ENCODE measurements at places on chromosomes 11 and 22.

GRCh38 chr11:61885166-61885778 lies 6.1 kb downstream of the FADS3 start:
- no peak for DNase-seq

GRCh38 chr11:134453441-134453840 lies 41.4 kb upstream of the B3GAT1 start:
- no peak for DNase-seq

- no peak for DNase-seq
Observed at GRCh38 chr11:88188251-88188931, 13.1 kb upstream of the RAB38 start.

DNA sequence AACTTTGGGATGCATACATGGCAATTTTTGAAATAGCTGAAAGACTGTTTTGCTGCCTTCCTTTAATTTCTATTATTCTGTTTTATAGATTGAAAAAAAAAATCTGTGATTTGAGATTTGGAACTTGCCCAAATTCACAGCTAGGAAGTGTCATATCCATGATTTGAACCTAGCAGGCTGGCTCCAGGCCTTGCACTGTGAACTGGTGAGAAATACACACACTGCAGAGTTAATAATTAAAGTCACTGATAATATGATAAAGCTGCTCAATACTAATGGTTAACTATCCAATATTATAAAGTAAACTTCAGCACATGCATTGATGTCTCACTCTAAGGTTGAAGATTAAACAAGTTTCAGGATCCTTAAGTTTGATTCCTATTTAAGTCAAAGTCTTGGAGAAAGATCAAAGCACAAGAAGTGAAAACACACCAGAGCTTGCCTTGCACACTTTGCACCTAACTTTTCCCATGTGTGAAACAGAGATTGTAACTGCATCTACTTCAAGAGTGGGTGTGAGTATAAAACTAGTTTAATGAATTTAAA lies 150.6 kb upstream of the CCDC179 start:
- DNase-seq = peak; percentile 69

DNA sequence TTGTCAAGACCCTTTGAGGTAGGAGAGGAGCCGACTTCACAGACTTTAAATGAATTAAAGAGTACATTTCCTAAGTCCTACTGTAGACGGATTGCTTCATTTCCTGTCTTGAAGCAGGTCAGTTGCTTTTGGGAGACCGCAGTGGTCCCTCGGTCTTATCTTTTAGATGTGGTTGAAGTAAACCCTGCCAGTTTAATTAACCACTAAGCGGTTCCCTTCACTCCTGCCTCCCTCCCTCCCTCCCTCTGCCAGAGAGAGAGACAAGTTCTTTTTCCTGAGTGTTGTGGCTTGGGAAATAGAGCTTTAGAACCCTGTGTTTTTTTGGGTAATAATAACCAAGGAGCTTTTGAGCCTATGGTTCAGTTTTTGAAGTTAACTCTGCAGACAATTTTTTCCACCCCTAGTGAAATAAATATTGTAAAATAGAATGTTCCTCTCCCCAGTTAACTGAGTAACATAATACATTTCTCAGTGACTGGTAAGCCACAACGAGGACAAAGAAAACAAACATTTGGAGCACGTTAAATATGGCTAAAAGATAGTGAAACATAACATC lies 147.5 kb downstream of the LDLRAD3 start:
- no peak for DNase-seq

DNA sequence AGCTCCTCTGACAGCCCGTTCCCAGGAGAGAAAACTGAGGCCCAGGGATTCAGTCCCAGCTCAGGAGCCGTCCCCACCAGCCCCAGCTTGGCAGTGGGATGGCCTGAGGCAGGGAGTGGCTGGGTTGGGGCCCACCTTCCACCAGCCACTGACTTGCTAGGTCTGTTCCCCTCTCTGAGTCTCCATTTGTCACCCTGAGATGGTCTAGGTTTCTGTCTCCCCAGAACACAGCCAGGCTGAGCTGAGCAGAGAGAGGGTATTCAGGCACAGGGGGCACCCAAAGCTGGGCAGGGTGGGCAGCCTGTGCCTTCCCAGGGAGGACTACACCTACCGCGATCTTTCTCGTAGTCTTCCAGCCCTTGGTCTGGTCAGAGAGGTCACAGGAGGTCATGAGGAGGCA lies 95.7 kb downstream of the PDE2A start:
- no peak for DNase-seq

DNA sequence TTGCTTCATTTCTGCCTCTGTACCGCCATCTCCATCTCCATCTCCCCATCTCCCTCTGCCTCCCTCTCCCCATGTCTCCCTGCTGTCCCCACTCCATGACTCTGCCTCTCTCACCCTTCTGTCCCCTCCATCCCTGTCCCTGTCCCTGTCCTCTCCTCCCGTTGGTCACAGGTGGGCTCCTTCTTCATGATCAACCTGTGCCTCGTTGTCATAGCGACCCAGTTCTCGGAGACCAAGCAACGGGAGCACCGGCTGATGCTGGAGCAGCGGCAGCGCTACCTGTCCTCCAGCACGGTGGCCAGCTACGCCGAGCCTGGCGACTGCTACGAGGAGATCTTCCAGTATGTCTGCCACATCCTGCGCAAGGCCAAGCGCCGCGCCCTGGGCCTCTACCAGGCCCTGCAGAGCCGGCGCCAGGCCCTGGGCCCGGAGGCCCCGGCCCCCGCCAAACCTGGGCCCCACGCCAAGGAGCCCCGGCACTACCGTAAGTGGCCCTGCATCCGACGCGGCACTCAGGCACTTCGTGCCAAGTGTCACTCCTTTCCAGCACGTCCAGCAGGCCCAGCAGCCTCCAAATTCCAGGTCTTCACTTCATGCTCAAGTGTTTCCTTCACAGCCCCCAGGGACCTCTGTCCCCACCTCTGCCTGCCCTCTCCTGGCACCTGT lies 76.0 kb downstream of the CACNA1I start:
- no peak for DNase-seq

DNA sequence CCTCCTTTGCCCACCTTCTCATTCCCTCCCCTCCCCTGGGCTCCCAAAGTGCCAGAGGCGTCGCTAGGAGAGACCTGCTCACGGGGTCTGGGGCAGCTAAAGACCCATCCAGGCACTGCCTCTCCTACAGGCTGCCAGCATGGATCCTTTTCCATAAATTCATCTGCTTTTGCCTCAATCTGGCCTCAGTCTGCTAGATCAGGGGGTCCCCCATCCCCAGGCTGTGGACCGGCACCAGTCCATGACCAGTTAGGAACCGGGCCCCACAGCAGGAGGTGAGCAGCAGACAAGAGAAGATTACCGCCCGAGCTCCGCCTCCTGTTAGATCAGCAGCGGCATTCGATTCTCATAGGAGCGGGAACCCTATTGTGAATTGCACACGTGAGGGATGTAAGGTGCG lies 12.3 kb downstream of the LTO1 start:
- no peak for DNase-seq

GRCh38 chr11:75771646-75772410 lies 3.2 kb downstream of the DGAT2 start:
- no peak for DNase-seq

DNA sequence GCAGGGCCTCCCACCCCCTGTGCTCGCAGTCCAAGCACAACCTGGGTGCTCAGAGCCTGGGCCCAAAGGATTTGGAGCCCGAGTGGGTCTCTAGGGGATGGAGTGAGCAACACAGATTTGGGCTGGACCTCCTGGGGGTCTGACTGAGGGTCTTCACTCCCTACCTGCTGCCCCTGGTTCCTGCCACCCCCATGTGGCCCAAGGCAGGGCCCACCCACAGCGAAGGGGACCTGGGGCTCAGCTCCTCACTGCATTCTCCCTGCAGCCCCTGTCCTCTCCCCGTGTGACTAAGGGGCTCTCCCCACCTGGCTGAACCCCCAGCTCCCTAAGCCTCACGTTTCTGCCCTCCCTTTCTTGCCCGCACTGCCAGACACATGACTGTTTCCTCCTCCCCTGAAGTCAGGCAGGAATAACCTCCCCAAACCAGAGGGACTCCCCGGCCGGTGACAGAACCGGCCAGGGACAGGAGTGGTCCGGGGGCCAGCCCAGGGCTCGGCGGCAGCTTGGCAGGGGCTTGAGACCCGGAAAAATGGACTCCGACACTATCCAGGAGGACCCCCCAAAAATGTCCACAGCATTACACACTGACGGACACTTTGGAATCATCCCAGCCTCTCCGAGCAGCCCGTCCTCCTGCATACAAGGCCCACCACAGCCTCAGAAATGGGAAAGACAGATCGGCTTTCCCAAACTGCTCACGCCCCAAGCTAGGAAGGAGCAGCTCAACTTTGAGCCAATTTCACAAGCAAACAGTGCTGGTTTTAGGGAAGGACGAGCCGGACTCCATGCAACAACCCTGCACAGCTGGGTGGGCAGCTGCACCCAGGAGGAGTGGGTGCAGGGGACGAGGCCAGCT lies 57.8 kb downstream of the BRD1 start:
- DNase-seq = peak; percentile 13

- DNase-seq = no peak
Observed at GRCh38 chr11:93432247-93432646, 101.7 kb downstream of the DEUP1 start.

GRCh38 chr11:64763526-64764039 lies 3.8 kb upstream of the PYGM start:
- peak; percentile 43 for DNase-seq

DNA sequence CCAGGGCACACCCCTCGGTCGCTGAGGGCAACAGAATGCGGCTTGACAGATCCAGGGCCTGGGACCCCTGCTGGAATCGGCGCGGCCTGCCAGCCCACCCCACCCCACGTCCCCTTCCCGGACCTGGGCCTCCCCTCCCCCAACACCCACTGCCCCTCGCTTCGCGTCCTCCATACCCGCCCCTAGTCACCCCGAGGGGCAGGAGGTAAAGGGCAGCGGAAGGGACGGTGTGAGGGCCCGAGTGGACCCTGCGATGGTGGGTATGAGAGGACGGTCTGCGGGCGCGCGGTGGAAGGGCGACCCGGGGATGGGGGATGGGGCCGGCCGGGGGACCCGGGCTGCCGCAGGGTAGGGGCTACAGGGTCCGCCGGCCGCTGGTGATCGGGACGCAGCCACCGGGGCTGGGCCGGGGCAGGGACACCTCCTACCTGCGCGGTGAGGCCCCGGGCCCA lies 311 bp downstream of the APBB1 start:
- DNase-seq = no peak

- no peak for DNase-seq
Observed at GRCh38 chr11:46649180-46649738, 31.9 kb downstream of the ATG13 start.

All from pancreas (tissue), 10 donors.